ENCODE measurements at places on chromosomes 4 and X.

GRCh38 chrX:38923451-38923969, 122.3 kb downstream of the MID1IP1 start:
- no peak for DNase-seq

DNA sequence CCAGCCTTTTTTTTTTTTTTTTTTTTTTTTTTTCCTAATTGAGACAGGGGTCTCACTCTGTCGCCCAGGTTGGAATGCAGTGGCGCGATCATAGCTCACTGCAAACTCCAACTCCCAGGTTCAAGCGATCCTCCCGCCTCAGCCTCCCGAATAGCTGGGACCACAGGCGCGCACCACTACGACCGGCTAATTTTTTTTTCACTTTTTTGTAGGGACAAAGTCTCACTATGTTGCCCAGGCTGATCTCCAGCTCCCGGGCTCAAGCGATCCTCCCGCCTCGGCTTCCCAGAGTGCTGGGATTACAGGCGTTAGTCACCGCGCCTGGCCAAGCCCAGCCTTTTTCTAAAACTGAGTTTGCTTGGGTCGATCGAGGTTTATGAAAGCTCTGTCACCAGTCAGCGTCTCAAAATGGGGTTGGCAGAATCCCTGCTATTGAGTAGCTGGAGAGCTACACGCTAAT, 1.3 kb upstream of the OTUD5 start:
- no peak for DNase-seq

GRCh38 chr4:170374770-170375169, 285.0 kb upstream of the AADAT start:
- DNase-seq, result no peak

DNA sequence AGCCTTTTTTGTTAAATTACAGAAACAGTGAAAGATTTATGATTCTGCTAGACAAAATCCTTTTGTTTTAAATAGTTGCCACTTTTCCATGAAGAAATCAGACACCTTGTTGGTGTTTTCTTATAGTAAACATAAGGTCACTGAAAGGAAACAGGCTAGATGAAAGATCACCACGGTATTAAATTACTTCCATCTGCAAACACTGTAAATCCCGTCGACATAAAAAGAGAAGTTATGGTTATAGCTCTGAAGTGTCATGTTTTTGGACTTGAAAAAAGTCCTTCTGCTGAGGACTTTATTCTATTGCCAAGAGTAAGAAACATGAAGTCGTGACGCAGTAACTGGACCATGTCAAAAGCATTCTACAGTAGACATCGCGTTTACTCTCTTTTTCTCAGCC, 567.6 kb upstream of the SLIT2 start:
- no peak for DNase-seq

DNA sequence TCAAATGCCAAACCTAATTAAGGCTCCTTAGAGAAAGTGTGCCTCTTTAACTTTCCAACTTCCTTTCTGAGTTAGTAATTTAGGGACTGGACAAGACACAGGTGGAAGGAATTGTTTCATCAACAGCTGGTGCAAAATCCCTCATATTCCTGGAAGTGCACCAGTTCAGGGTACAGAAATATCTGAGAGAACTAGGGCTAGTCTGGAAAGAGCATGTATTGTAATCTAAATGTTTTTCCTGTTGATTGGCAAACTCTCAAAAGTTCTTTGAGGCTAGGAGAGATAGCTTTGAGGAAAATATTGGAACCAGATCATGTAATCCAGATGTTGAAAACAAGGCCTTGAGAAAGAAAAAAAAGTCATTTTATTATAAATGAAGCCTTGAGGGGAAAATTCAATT, 98.1 kb upstream of the C1GALT1C1 start:
- DNase-seq, result no peak

- DNase-seq, result no peak
Measured at GRCh38 chr4:58272311-58272710, 1162.1 kb upstream of the IGFBP7 start.

DNA sequence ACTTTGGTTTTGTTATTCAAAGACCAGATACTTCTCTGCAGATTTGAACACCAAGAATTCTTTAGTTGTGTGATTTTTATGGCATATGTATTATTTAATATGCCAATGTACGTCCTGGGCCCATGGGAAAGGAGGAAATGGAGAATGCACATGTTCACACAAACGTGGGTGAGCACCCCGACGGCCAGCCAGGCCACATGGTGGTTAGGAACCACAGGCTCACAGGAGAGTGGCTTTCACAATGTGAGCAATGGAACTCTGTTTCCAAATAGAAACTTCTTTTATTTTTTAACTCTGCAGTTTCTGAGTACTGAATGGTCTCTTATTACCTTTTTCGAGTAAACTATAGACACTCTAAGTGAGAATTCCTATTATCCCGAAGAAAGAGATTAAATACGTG, 58.0 kb upstream of the UNC5C start:
- DNase-seq, result no peak

DNA sequence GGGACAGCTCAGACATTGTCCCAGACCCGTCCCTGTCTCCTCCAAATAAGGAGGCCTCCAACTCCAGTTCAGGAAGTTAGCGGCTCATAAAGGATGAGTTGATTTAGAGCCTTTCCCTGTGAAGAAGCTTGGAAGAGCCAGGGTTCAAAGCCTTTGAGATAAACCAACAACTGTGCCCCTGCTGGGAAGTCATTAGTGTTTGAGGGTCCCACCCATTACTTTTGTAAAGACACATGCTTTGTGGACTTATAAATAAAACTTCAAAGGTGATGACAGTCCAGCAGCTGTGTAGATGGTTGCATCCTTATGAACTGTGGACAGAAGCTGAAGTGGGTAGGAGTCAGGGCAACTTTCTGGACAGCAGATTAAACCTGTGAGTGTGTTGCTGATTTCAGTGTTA, 86.0 kb upstream of the PGRMC2 start:
- no peak for DNase-seq

DNA sequence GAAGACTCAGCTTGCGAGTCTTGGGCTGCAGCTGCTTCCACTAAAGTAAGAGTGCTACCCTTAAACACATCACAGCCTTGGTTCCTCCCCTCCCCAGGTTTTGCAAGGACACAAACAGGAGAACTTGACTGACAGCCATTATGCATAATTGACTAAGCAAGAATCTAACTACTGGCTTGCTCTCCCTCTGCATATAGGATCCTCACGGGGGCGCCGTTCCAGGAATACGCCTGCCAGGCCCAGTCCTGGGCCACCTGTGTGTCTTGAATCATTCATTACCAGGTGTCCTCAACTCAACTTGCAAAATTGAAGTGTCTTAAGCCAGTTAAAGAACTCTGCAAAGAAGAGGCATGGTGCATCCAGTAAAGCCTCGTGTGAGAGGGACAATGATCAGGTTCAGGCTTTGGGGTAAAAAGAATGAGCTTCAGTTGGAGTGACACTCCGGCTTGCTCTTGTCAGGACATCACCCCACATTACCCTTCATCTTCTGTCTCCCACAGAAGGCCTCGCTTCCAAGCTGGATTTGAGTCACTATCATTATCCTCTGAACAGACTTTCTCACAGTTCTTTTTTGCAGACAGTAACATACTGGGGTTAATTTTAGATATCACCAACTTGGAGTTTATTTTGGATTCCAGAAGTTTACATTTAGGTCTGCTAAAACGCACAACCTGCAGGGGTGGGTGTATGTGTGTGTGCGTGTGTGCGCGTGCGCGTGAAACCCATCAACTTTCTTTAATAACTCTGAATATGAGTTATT, 273.5 kb upstream of the HS3ST1 start:
- DNase-seq, result no peak

GRCh38 chr4:42050516-42051249, 60.4 kb downstream of the SLC30A9 start:
- no peak for DNase-seq

DNA sequence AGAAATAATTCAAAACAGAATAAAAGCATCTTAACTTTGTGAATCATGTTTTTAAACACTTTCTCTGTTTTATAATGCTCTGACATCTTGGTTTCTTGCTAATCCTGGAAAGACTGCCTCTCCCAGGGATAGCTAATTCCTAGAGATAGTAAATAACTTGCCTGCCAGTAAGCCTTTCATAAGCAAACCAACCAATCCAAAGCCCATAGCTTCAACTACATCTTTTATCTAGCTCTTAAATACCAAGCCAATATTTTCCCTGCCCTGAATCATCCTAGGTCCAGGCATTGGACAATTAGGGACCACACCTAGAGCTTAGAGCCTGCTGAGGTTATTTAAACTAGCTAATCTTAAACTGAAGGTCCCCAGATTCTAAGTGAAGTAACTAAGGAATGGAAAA, 223.7 kb upstream of the DIPK2B start:
- no peak for DNase-seq

- DNase-seq, result no peak
Measured at GRCh38 chr4:147794314-147794680, 62.4 kb downstream of the ARHGAP10 start.

- no peak for DNase-seq
Measured at GRCh38 chrX:138058931-138059330, 493.0 kb downstream of the ZIC3 start.

GRCh38 chrX:94721386-94721785, 1047.4 kb downstream of the FAM133A start:
- no peak for DNase-seq

- DNase-seq, result no peak
Measured at GRCh38 chr4:160848901-160849760, 1314.7 kb downstream of the FSTL5 start.

GRCh38 chrX:46381630-46382029, 163.6 kb downstream of the ZNF674 start:
- DNase-seq, result no peak

DNA sequence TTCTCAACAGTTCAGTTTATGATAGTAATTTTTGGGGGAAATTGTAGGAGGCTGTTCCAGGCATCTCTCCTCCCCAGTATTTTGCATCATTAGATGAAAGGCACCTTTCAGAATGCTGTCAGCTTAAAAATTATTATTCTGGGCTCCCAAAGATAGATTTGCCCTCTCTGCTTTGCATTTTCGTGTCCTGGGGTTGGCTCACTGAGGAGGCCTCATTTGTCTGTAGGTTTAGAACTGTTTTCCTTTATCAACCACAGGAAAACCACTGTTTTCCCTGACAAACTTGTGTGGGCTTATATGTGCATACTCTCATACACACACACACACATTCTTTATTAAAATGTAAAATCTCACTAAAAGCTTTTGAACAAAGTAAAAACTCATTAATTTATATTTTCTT, 197.2 kb upstream of the VCX3A start:
- no peak for DNase-seq

- DNase-seq, result no peak
Measured at GRCh38 chr4:38620065-38620464, 43.9 kb upstream of the KLF3 start.

GRCh38 chrX:69016293-69016941, 148.8 kb downstream of the PJA1 start:
- DNase-seq, result no peak

DNA sequence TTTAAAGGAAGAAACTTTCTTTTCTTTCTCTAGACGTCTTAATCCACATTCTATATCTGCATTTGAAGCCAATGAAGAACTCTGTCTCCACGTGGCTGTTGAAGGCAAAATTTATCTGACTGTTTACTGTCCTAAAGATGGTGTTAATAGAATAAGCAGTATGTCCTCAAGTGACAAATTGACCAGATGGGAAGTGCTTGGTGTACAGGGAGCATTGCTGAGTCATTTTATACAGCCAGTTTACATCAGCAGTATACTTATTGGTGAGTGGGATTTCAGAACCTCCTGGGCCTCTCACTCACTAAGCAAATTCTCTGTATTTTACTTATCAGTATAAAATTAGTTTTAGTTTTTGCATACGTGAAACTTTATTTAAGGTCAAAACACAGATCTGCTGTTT, 33.7 kb downstream of the ADAD1 start:
- no peak for DNase-seq

DNA sequence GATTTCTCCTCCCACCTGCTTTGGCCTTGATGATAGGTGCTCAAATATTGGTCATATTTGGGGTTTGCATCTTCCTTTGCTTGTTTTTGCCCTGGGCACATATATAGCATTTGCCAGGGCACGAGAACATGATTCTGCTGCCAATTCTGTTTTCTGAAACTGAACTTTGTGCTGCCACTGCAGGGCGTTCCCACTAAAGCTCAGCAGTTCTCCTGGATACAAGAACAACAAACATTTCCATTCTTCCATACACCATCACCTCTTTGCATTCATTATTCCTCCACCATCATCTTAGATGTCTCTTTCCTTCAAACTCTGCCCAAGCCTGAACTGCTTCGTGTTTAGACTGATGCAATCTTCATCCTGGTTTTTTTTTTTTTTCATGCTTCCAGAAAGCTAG, 36.3 kb upstream of the GATB start:
- DNase-seq, result no peak

DNA sequence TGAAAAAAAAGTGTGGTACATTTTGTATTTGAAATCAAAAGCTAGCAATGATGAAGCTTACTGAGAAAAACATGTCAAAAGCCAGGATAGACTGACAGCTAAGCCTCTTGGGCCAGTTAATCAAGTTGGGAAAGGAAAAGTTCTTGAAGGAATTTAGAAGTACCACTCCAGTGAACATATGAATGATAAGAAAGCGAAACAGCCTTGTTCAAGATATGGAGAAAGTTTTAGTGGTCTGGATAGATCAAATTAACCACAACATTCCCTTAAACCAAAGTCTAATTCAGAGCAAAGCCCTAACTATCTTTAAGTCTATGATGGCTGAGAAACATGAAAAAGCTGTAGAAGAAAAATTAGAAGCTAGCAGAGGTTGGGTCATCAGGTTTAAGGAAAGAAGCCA, 268.3 kb downstream of the PDHA2 start:
- no peak for DNase-seq

DNA sequence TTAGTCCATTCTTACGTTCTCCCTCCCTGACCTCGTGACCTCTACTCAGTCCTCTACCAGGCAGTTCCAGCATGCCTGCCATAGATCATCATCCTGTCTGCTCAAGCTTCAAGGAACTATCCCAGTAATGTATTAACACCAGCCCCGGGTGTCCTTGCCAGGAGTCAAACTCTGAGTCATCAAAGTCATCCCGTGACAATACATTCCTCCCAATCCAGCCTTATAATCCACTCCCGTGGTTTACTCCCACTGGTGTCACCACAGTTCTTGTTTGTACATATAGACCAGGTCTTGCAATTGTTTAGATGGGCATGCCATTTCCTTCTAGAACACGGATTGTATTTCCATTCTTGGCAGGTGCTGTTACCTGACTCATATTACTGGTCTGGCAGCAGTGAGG, 68.7 kb upstream of the TAB3 start:
- DNase-seq, result no peak

GRCh38 chr4:91904556-91904955, 399.2 kb upstream of the GRID2 start:
- no peak for DNase-seq

DNA sequence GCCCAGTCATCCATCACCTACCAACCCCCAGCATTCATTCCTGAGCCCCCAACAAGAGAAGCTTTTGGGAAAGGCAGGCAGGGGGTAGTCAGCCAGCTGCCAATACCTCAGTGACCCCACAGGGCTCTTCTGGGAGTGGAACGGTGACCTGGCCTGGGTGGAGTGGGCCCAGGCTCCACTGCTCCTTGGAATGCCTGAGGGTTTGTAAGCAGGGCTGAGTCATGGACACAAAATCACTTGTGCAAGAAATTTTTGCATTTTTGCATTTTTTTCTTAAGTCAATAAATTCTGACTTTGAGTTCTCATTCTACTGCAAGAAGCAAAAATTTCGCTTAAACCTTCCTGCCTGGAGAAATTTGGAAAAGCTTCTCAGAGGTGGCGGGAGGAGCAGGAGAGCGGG, 18.5 kb downstream of the SORCS2 start:
- no peak for DNase-seq
